ENCODE measurements at places on chromosomes 2 and 18.
A peak's percentile ranks its signal among the peaks of the same experiment; 100 is the strongest.

GRCh38 chr2:86047575-86048382 is 57.9 kb downstream of the POLR1A start:
- no peak for DNase-seq

GRCh38 chr18:75262511-75262910 is 51.9 kb downstream of the TSHZ1 start:
- DNase-seq: no peak

GRCh38 chr2:215531284-215531683 is 95.4 kb upstream of the FN1 start:
- no peak for DNase-seq

DNA sequence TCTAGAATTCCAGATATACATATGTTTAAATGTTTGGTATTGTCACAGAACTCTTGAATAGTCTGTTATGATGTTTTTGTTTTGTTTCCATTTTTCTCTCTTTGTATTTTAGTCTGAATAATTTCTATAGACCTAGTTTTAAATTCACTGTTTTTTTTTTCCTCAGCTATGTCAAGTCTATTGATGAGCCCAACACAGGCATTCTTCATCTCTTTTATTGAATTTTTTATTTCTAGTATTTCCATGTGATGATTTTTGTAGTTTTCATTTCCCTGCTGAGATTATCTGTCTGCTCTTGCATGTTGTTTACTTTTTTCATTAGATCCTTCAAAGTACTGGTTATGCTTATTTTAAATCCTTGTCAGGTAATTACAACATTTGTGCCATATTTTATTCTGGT is 254.7 kb downstream of the C1D start:
- DNase-seq: no peak

- DNase-seq: no peak
These were observed 251.1 kb upstream of the SMIM21 start for GRCh38 chr18:75678627-75679026.

DNA sequence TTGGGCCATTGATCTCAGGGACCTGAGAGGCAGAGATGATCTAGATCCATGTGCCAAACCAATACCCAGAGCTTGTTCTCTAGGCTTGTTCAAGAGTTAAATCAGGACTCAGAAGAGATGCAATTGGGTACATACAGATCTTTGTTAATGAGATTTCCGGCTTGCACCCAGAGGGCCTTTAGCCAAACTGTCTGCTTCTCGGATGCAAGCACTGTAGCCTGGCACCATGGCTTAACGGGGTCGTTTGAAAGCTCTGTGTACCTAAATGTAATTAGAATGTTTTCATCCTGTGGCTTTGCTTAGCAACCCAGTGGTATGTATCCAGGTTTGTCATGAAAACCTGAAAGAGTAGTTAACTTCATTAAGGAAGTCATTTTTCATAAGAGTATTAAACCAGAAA is 94.2 kb downstream of the TPGS2 start:
- peak; percentile 16 for DNase-seq

GRCh38 chr2:202723746-202724145 is 89.0 kb downstream of the FAM117B start:
- DNase-seq: no peak

GRCh38 chr2:43265001-43265400 is 38.6 kb upstream of the ZFP36L2 start:
- no peak for DNase-seq

DNA sequence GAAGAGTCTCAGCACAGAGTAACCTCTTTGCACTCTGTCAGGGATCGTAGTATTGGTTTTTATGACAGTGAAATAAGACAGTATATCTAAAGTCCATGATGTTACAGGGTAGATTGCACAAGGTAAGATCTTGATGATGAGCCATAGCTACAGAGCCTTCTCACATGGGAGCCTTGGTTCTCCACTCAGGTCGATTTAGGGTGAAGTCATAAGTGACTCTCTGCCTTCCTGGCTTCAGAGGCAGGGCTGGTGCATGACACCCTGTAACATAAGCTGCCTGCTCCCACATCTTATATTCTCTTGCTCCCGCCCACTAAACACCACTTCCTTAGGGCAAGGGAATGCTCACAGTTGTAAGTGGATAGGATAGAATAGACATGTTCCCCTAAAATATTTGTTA is 13.3 kb downstream of the DAPL1 start:
- no peak for DNase-seq

DNA sequence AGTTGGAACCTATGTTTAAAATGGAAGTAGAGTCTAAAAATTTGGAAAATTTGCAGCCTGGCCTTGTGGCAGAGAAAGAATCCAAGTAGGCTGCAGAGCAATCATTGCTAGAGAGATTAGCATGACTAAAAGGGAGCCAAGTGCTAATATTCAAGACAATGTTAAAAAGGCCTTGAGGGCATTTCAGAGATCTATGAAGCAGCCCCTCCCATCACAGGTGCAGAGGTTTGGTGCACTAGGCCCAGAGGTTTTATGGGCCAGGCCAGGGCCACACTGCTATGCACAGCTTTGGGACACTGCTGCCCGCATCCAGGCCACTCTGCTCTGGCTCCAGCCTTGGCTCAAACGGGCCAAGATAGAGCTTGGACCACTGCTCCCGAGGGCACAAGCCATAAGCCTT is 6.7 kb upstream of the IL1A start:
- no peak for DNase-seq

DNA sequence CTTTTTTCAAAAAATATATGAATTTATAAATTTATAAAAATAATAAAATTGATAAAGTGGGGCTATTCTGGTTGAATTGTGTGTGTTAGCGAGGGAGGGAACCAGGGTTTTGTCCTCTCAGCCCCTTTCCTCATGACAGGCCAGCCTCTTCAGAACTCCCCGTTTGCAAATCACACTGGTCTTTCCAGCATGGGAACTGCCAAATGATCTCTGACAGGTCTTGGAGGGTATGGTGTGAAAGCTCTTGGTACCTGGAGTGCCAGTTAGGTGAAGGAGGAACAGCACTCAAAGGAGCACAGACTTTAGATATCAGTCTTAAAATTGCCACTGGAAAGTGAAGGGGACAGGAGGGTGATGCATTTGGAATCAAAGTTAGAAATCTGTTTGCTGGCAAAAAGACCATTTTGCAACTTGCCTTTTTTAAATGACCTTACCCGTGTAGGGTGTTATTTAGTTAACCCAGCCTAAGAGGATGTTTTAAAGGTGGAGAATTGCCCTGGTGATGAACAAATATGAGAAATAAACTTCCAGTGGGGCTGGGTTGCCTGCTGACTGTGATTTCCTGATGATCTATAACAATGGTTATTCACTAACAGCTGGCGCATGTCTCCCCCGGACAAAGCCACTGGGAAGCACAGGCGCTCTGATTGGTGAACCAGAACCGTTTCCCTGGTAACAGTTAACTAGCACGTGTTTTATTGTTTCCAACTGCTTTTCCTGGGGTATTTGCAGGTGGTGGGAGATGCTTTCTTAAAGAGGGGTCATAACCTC is 85.3 kb upstream of the EFEMP1 start:
- DNase-seq: peak; percentile 83

DNA sequence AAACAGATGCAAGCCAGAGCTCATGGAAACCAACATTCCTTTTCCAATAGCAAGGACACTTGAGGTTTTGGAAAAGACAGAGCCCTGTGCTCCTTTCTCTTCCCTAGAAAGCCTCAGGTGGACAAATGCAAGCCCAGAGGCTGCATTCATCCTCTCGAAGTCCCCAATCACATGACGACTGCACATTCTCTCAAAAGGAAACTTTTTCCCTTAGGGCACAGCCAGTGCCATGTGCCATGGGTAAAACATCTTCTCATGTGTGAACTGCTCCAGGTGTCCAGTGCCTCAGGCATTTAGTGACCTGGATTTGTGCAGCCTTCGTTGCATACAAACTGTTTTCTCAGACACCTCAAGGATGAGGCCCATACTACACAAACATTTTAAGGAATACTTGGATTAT is 140.7 kb downstream of the LAMA1 start:
- DNase-seq: no peak

DNA sequence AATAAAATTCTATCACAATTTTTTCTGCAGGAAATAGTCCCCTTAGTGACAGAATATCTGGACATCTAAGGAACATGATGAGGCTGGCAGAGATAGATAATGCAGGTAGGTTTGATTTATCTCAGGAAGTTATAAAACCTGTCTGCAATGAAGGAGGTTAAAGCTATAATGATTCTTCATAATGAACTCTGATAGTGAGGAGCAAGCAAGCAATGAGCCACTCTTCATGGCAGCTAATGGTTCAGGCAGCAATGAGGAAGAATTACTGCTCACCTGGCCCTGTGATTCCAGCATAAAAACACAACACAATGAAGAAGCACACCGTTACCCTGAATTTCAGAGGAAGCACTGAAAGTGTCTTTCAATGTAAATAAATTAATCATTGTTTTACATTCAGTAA is 599.6 kb upstream of the PKDCC start:
- no peak for DNase-seq

DNA sequence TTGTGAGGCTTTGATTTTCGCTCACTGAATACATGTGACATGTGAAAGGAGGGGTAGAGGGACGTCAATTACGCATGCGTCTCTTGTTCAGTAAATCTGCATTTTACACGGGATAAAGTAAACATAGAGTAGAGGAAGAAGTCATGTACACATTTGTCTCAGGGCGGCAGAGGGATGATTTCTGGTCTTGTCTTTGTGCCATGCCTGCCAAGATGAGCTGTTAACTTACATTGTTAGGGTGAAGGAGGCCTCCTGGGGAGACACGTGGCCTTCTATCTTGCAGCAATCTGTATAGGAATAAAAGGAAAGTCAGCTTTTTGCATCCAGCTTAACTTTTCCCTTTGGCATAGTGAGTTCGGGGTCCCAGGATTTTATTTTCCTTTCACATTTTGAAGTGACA is 106.3 kb downstream of the LDLRAD4 start:
- no peak for DNase-seq

GRCh38 chr2:88860421-88861075 is 169.1 kb downstream of the RPIA start:
- DNase-seq: no peak

GRCh38 chr2:74693213-74693612 is 39.2 kb downstream of the SEMA4F start:
- DNase-seq: no peak

GRCh38 chr2:78293768-78294167 is 731.7 kb upstream of the REG3G start:
- no peak for DNase-seq

GRCh38 chr2:72561621-72562318 is 264.1 kb downstream of the EXOC6B start:
- no peak for DNase-seq

DNA sequence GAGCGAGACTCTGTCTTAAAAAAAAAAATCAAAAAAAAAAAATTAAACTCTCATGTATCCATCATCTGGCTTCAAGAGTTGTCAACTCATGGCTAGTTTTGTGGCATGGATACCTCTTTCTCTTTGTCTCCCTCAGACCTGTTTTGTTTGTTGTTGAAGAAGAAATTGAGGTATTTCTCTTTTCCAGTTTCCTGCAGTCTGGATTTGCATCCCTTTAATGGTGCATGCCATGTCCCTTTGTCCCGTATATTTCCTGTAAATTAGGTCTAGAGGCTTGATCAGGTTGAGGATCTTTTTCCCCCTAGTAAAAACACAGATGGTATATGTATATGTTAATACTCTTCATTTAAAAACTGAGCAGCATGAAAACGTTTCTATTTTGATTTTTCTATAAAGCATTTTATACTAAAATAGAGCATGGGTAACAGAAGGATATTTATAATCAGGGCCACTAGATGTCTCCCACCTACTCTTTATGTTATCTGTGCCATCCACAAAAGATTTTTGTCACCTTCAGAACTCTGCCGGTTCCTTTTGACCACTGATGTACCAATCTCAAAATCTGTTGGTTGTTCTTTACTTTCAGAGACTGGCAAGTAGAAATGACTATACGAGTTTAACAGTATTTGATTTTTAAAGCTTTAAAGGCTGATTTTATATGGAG is 80.1 kb downstream of the GALNT1 start:
- no peak for DNase-seq

GRCh38 chr2:174546519-174547506 is 50.8 kb downstream of the WIPF1 start:
- no peak for DNase-seq

DNA sequence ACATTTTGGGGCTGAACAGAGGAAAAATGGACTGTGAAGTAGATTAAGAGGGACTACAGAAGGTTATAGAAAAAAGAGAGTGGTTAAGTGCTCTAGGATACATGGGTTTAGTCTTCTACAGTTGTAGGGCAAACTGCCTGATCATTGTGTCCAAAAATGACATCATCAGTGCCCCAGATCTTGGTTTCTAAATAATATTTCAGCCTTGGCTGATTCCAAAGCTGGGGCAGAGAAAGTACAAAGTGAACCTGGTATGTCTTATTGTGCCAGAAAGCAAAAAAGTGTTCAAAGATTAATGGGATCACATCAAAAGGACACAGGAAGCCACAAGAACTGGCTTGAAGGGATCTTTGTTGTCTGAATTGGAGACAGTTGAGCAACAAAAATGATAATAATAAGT is 97.1 kb upstream of the ZNF521 start:
- no peak for DNase-seq

DNA sequence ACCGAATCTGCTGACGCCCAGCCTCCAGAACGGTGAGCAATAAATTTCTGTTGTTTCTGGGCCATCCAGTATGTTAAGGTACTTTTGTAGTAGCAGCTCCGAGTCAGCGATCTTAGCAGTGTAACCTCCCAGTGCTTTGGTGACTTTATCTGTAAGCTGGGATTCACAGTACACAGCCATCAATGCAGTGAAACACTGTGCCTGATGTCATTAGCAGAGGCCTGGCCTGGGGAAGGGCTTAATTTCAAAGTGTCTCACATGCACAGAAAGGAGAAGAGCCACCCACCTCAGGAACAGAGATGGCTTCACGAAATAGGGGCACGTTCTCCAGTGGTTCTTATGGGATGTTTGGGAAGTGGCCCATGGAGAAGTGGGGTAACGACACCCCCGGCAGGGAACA is 281.2 kb downstream of the PHLPP1 start:
- no peak for DNase-seq

DNA sequence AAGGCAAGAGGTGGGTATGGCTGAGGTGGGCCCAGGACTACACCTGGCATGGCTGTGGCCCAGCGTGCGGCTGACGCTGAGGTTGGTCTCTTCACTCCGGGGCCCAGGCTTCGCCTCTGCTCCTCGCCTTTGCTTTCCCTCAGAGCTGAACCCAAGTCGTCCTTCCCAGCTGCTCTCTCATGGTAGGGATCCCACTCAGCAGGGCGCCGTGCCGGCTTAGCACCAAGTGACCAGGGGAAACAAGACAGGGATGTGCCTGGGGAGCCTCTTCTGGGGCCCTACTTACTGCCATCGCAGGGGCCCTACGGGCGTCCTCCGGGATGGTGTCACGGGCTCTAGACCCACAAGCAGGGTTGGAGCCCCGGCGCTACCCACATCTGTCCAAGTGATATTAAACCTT is 138.1 kb upstream of the ALKAL2 start:
- no peak for DNase-seq

GRCh38 chr2:218033590-218034496 is 31.0 kb upstream of the TNS1 start:
- DNase-seq: no peak

GRCh38 chr2:58097025-58097424 is 50.4 kb downstream of the VRK2 start:
- DNase-seq: no peak

GRCh38 chr18:26386002-26386401 is 159.8 kb downstream of the TAF4B start:
- no peak for DNase-seq

GRCh38 chr2:28566521-28567041 is 70.7 kb downstream of the PLB1 start:
- DNase-seq: peak; percentile 81

- no peak for DNase-seq
These were observed 97.7 kb upstream of the CTDP1 start for GRCh38 chr18:79581911-79582310.
